HT1080 (cell line): ENCODE measurements at places on chromosomes 16 and 17.

GRCh38 chr17:2343421-2343820 lies 6.1 kb downstream of the SGSM2 start:
- DNase-seq = no peak

GRCh38 chr17:61289408-61290385 lies 109.9 kb upstream of the TBX2 start:
- no peak for DNase-seq

GRCh38 chr17:43906951-43907424 lies 348 bp downstream of the MPP2 start:
- no peak for DNase-seq

DNA sequence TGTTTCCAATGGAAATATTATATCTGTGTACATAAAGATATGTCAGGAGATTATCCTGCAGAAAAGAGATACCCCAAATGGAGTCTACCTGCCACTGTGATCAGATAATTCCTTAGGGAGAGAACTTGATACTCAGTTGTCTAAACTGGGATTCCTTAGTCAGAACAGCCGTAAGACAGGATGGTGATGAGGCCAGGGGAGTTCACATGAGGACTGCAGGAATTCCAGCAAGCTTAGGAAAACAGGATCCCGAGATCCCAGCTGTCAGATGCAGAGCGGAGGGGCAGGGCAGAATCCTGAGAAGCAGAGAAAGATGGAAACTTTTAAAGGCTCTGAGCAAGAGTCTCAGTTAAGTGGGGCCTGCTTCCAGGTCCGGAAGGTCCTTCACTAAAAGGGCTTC lies 4.7 kb downstream of the KRABD2 start:
- no peak for DNase-seq

DNA sequence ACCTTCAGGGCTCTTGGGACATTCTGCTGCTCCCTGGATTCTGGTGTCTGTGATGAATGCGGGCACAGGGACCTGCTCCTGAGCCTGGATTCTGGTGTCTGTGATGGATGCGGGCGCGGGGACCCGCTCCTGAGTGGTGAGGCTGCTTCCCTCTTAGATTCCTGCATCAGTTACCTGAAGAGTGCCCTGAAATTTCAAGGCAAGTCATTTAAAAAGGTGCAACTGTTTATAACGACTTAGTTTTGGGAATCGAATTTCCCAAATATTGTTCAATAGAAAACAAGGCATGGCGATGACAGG lies 7.0 kb downstream of the TMEM204 start:
- no peak for DNase-seq

DNA sequence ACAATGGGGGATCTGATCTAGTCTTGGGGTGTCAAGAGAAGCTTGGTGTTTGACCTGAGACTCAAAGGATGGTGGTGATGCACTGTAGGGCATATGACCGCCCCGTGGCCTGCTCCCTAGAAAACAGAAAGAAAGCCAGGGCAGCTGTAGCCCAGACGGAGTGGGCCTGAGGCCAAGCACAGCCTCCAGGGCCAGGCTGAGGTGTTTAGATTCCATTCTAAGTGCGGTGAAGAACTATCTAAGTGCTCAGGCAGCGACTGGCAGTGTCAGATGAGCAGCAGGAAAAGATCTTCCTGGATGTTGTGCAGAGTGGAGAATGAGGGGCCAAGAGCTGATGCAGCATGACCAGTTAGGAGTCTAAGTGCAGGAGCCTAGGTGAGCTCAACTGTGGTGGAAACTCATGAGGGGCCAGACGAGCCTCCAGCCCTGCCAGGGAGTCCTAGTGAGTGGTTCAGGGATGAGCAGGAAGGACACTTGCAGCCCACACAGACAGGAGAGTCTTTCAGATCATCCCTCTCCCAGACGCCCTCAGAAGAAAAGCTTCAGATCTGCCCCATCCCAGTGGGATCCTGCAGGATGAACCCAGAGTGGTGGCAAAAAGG lies 314.2 kb upstream of the CCL2 start:
- DNase-seq = no peak

- peak; percentile 99 for DNase-seq
Observed at GRCh38 chr16:87407511-87408112, 15.5 kb downstream of the MAP1LC3B start.

DNA sequence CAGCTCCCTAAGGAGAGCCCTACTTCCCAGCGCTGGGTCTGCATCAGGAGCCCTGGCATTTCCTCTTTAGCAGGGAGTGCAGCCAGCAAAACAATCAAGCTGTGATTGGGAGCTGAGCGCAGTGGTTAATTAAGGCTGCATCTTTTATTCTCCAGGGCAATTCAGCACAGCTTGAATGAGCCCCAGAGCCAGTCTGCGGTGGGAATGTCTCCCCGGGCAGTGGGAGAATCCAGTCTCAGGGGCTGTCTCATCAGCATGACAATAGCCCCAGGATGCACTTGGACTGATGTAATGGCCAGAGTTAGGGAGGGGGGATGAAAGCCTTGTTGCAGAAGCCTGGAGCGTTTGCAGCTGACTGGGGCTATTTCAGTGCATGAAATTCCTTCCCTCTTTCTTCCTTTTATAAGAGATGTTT lies 292.6 kb upstream of the SOX9 start:
- peak; percentile 3 for DNase-seq

DNA sequence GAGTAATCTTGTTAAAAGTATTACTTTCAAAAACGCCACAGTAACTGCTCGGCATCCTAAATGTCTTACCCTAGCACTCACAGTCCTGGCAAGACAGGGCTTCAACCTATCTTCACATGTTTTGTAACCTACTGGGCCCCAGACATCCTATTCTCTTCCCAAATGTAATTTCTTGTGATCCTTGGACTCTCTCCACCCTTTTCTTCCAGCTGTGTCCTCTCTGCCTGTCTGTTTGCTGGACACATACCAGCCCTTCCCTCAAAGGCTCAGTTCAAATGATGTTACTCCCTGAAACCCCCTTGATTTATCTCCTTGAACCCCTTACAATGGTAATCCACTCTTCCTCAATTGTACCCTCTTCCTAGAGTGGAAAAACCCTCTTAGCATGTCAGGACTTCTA lies 60.1 kb upstream of the CNEP1R1 start:
- no peak for DNase-seq

DNA sequence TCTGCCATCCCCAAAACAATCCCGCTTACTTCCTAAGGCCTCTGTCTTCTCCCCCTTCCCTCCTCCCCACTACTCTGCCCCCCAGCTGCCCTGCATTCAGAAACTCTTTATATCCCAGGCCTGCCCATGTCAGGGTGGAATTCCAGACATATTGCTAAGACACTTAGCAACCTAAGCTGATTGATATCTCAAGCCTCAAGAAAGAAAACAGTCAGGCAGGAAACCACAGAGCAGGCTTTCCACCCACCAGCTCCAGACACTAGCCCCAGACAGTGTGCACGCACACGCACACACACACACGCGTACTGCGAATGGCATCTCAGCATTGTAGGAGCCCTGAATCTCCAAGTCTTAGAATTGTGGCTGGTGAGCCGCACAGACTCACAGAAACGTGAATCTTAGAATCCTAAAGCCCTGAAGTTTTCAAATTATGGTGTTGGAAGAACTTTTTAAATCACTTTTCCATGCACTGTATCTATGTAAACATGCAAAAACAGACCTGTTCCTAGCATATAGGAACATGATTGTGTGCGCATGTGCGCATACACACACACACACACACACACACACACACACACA lies 8.8 kb upstream of the LPCAT2 start:
- peak; percentile 96 for DNase-seq

DNA sequence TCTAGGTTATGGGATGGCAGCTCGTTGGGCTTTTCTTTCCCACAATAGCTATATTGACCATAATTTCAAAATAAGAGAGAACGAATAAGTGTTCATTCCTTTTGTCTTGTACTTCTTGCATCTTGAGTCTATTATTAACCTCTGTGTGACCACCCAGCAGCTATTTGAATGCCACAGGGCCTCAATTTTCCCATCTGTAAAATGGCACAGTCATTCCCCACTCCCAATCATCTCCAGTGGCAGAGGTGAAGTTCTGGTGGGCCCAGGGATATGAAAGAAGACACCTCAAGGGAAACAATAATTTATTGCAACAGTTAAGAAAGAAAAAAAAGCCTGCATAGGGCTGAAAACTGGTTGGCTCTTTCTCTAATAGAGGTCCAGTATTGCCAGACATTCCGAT lies 28.6 kb upstream of the NKD1 start:
- no peak for DNase-seq

GRCh38 chr16:72844225-72844920 lies 203.6 kb downstream of the ZFHX3 start:
- DNase-seq = no peak

GRCh38 chr17:1720856-1721386 lies 3.6 kb upstream of the WDR81 start:
- DNase-seq = peak; percentile 51

DNA sequence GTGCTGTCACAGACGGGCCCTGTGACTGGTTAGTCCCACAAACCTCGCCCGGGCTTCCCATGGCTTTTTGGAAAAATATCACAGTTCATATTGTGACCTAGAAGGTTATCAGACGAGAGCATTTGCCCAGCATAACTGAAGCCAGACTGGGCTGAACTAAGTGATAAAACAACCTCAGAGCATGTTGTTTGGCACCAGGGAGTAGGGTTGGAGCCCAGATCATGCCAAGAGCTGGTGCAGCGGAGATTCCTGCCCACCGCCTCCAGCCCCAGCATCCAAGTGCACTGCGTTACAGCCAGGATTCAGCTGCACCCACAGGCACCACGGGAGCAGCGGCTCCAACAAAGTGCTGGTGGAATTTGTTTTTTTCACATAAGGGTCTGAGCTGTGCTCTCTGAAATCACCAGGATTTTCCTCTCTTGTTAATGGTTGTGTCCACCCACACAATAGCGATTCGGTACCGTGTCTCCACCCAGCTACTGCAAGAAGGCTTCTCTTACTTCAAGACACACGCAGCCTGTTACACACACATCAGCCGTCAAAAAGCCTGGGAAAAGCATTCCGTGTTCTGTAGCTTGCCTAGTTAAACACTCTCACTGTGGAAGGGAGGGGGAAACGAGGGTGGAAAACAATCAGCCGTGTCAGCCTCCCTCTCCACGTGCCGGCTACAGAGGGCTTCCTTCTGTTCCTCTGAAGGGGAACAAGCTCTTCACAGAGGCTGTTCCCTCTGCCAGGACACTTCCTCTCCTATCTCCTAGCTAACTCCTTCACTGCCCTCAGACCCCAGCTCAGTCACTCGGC lies 273.8 kb downstream of the C16orf95 start:
- DNase-seq = no peak

- no peak for DNase-seq
Observed at GRCh38 chr17:13518261-13519000, 83.3 kb downstream of the HS3ST3A1 start.

DNA sequence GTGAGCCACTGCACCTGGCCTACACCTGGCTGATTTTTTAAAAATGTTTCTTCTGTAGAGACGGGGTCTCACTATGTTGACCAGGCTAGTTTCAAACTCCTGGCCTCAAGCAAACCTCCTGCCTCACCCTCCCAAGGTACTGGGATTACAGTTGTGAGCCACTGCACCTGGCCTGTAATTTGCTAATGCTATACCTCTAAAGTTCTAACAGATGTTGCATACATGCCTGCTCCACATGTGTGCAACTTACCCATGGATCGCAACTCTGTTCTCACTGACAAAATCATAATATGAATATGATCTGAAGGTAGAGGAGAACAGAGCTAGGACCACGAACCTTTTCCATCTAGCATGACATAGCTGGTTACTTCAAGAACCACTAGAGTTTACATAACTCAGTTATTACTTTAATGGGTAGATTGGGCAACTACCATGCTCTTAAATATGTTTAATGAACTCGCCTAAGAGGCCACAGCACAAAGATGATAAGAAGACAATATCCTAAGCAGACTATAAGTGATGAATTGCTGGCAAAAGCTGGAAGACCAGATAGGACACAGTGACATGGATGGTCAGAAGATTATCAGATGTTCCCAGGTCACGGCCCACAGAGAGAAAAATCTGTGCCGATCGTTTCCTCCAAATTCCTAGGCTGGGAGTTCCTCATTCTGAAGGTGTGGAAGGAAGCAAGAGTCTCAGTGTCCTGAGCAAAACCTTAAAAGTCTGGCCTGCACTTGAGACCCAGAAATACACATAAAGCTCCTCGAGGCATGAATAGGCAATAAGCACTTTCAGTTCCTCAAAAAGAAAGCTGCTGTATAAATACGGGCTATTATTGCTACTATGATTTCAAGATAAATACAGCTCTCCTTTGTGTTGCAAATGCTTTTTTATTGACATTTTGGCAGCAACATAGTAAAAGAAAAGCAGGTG lies 53.6 kb upstream of the ICAM2 start:
- no peak for DNase-seq

DNA sequence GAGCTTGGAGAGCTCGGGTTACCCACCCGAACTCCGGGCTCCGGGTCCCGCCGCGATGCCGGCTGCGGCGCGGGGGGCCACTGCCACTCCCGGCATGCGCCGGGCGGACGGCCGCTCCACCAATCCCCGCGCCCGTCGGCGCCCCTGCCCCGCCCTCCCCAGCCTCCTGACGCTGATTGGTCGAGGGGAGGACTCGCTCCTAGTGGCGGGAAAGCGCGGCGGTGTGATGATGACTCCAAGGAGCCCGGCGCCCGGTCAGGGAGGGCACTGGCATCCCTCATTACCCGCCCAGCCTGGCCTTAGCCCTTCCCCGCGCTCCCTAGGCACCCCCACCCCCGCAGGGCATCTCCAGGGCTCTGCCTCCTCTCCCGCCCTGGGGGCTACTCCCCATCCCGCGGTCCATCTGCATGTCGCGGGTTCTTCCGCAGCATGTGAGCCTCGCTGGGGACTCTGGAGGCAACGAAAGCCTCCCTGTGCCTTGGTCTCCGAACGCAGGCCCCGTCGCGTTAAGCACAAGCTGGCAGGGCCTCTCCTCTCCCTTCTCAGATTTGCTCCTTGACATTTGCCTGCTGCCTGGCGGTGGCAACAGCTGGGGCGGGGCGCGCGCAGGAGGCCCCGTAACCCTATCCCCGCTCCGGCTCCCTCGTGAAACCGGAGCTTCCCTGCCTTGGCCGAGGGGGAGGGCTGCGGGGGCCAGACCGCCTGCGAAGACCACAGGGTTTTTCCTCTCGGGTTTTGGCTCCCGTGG lies 1.7 kb downstream of the ATP2A1 start:
- DNase-seq = peak; percentile 81

- no peak for DNase-seq
Observed at GRCh38 chr17:68950725-68951124, 4.5 kb downstream of the ABCA8 start.

GRCh38 chr16:2845116-2845515 lies 12.9 kb downstream of the PRSS22 start:
- no peak for DNase-seq
